ENCODE measurements at places on chromosomes 3 and 15. TPM values are rescaled to one million over a fixed set of nuclear protein-coding genes. Genes with fewer than 3 reads are reported as not detected.

The GPR27 gene
- total RNA-seq = 18.3 TPM

The BFSP2 gene
- not detected for total RNA-seq

The EFCC1 gene
- 1.5 TPM for total RNA-seq

The CCR1 gene
- total RNA-seq = not detected

The ISLR2 gene
- not detected for total RNA-seq

The GP5 gene
- total RNA-seq = 0.03 TPM

The POPDC2 gene
- total RNA-seq = 1.5 TPM

The TRPM1 gene
- total RNA-seq = not detected

DNA sequence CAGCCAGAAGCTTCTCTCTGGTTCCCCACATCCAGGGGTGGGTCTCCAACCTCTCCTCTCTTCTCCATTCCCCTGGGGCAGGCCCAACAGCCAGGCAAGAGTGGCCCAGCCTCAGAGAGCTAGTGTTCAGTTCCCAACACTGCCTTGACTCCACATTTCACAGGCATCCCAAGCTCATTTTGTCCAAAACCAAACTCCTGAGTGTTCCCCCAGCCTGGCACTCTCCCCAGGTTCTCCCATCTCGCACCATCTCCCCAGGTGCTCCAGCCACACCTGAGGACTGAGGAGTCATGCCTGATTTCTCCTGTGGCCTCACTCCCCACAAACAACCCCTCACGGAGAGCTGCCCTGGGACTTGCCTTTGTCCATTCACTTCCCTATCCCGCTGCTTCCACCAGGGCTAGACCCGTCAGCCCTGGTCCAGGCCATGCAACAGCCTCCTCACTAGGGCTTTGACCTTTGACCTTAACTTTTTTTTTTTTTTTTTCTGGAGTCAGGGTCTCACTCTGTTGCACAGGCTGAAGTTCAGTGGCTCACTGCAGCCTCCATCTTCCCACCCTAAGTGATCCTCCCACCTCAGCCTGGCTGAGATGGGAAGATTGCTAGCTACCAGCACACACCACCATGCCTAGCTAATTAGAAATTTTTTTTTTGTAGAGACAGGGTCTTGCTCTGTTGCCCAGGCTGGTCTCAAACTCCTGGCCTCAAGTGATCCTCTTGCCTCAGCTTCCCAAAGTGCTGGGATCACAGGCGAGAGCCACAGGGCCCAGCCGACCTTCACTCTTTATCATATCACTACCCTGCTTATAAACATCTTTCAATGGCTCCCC, 3.9 kb upstream of the CSK start:
- DNase-seq = no peak

DNA sequence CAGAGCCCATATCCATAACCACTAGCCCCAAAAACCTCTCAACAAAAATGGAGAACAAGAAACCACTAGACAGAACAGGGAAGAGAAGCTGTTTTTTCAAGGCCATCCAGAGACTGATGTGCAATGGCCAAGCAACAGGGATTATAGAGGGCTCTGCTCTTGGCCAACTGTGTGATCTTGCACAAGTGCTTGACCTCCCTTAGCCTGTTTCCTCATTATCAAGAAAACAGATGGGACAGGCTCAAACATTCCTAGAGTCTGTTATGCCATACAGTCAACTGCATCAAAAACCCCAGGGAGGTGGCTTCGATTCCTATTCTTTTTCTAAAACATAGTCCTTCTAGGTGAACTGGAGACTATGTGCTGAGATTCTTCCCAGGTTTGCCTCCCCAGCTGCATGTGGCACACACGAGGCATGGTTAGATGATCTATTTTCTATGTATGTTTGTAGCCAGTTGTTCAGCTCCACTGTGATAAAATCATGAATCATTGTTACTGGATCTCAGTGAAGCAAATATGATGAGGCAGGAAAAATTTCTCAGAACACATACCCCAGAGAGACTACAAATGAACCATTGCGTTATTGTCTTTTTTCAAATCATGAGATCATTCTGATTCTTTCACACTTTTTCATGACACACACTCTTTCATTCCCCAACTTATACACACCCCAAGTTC, 132.9 kb upstream of the TGFBR2 start:
- no peak for DNase-seq

DNA sequence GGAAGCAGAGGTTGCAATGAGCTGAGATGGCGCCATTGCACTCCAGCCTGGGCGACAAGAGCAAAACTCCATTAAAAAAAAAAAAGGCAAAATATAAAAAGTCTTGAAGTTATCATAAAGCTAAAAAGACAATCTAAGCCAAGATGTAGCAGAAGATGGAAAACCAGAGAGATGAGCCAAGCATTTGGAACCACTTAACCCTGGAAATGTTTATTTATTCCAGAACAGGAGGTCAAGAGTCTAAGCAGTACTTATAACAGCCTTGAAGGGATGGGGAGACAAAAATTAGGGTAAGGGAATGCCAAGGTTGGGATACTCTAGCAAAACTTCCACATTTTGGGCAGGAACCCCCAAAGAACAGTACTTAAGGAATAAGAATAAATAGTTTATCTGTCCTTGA, 30.1 kb downstream of the FAIM start:
- no peak for DNase-seq

DNA sequence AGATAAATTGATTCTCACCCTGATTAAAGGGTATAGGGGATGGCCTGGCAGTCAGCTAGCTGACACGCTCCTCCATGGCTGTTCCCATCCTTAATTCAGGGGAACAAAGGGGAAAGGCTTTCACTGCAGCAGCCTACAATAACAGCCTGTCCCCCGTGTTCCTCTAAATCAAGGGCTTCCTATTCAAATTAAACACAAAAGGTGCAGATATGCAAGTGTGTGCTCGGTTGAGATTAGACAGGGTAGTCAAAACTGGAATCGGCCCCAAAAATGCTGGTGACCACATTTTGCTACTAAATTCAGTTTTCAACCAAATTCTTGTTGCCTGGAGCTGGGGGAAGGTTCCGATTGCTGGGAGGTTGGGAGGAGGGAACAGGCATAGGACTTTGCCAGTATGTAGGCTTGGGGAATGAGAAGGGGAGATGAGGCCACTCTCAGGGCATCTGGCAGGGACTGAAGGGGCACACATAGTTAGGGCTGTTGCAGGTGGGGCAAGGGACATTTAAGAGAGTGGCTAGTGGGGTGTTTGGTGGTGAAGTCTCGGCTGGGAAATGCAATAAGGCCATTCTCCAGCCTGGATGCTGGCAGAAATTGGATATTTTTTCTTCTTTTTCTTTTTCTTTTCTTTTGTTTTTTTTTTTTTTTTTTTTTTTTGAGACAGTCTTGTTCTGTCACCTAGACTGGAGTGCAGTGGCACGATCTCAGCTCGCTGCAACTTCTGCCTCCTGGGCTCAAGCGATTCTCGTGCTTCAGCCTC, 32.9 kb upstream of the CTSH start:
- no peak for DNase-seq

- DNase-seq = peak; percentile 53
Observed at GRCh38 chr3:123444023-123444422, 4.9 kb downstream of the ADCY5 start.

DNA sequence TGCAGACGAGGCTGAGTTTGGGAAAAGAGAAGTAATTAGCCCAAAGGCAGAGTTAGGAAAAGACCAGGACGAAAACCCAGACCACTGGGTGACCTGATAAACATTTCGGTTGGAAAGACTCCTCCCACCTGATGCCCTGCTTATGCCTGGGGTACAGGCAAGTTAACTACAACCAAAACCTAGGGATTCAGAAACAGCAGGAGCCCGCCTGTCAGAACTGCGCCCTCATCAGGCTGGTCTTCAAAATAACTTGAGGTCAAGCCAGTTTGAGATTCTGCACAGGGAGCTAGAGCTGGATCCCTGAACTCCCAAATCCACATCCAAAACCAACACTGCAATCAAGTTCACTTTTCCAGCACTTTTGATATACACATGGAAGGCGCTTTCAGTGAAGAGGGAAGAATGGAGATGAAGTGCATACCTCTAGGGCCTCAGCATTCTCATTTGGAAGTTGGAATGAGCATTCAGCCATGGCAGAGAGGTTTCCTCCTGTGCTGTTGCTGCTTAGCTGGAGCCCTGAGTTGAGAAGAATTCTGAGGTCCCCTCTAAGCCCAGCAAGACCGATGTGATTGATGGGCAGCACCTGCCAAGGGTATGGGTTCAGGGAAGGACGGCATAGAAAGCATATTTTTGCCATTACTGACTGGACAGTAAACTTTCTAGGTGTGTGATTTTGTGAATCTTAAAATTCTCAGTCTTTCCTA, 11.6 kb downstream of the TSEN2 start:
- peak; percentile 31 for DNase-seq

DNA sequence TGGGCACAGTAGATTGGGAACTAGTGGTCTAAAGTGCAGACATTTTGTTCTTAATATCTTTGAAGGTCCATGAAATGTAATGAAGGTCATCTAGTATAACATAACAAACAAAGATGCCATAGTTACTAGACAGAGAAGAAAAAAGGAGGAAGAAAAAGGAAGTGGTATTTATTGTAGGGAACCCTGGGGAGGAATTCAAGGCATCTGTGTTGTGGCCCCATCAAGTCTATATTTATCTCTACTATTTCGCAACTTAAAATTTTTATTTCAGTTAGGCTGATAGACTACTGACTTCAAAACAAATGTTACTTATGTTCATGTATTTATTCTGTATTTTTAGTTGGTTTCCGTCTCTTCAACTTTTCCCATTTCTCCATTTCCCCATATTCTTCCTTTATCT, 48.9 kb upstream of the ZDHHC23 start:
- no peak for DNase-seq

GRCh38 chr3:126159476-126159875, 20.9 kb downstream of the ALDH1L1 start:
- DNase-seq = no peak

- no peak for DNase-seq
Observed at GRCh38 chr3:136135039-136135802, 60.9 kb downstream of the MSL2 start.

DNA sequence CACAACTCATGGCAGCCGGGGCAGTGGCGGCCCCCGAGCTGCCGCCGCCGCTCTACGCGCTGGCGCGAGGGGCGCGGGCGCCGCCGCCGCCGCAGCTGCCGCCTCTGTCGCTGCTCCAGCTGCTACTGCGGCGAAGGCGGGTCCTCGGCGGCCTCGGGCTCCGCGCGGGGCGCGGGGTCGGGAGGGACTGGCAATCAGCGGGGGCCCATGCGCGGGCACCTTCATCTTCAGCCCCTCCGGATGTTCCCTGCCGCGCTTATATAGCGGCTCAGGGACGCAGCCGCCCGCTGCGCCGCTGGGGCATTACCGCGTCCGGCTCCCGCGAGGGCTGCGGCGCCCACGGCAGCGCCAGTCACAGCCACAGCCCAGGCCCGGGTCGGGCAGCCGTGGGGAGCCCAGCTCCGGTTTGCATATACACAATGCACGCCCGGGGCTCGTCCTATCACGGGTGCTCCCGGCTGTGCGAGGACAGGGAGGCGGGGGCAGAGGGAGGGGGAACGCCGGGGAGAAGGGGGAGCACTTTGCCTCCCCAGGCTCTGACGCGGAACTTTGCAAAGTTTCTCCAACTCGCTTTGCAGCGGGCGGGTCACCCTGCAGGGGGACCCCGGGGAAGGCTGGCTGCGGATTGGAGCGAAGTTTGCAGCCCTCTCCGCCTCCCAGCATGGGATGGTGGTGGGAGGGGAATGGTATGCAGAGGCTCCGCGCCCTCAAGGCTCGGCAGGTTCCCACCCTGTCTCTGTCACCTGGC, at the start of gene VGLL3:
TSS of gene VGLL3 (minus strand) at position 416 of the 748 bp plus-strand sequence. CDS start at position 10, 406 bp downstream.
- DNase-seq = peak; percentile 87

- no peak for DNase-seq
Observed at GRCh38 chr3:29022976-29023375, 257.9 kb upstream of the RBMS3 start.

GRCh38 chr3:184636741-184637316, 75.0 kb downstream of the MAGEF1 start:
- DNase-seq = peak; percentile 46

- DNase-seq = peak; percentile 17
Observed at GRCh38 chr3:159158213-159158612, 356.4 kb downstream of the MFSD1 start.

DNA sequence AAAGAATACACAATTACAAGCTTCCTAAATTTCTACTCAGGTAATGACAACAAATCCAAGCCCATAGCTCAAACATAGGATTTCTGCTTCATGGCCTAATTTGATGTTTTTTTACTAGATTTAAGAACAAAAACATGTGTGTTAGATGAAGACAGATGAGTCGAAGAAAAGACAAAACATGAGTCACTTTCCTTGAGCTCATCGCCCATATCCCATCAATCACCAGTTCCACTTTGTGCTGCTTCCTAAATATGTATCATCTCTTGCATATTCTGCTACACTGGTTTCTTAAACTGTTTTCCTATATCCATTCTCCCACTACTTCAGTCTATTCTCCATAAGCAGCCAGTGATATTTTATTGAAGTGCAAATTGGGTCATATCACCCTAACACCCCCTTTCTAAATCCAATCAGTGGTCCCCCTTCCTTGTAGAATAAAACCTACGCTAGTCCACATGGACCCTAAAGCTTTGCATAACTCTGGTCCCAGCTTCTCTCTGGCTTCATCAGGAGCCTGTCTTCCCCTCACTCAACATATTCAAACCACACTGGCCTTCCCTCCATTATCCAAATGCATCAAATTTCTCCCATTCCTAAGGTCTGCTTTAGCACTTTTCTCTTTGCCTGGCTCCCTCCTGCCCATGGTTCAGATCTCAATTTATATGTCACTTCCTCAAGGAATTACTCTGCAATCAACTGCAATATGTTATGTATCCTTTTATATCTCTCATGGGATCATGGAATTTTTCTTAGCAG, 1033.9 kb downstream of the FHIT start:
- DNase-seq = no peak

GRCh38 chr3:56955492-56956111, 104.9 kb upstream of the SPATA12 start:
- no peak for DNase-seq

DNA sequence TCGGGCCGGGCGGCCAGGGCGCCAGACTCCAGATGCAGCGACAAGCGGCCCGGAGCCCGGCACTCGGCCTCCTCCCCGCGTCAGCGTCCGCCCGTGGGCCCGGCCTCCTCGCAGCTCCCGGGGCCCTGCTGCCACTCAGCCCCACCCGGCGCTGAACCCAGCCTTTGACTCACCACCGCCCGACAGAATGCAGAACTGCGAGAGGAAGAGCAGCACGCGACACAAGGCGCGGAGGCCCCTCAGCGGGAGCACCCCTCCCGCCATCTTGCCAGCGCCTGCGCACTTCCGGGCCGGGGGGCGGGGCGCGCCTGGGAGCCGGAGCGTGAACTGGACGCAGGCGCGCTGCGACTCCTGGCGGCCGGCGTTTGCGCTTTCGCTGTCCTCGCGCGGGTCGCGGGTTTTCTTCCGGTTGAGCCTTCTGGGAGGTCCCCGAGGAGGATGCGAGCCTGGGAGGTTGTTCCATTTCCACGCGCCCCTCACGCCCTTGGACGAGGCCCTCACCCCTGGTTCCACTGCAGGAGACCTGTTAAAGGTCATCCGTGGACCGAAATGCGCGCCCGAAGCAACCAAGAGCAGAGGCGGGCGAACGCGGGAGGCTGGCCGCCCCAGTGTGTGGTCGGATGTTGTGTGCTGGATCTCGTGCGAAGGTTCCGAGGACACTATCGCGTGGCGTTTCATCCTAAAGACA, at the start of gene TM2D3:
TSS of gene TM2D3 (minus strand) at position 284 of the 688 bp plus-strand sequence. CDS start at position 264, 20 bp downstream.
- DNase-seq = peak; percentile 97

DNA sequence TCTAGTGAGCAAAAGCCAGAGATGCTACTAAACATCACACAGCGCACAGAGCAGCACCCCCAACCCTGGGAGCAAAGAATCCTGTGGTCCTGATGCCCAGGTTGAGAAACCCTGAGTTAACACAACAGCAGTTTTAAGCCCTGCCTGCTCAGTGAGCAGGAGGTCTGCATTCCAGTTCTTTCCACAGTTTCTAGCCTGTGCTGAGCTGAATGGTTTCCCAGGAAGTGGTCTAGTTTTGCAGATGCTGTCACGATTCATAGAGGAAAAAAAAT, 171.1 kb upstream of the PROK2 start:
- peak; percentile 23 for DNase-seq

- DNase-seq = no peak
Observed at GRCh38 chr15:57156210-57156884, 220.0 kb upstream of the CGNL1 start.
